ENCODE measurements at places on chromosomes 1 and 21.

- no peak for DNase-seq
These were observed 113.7 kb downstream of the RGL1 start for GRCh38 chr1:183918589-183918988.

GRCh38 chr21:45332981-45333582 lies 45.4 kb upstream of the POFUT2 start:
- DNase-seq = no peak

DNA sequence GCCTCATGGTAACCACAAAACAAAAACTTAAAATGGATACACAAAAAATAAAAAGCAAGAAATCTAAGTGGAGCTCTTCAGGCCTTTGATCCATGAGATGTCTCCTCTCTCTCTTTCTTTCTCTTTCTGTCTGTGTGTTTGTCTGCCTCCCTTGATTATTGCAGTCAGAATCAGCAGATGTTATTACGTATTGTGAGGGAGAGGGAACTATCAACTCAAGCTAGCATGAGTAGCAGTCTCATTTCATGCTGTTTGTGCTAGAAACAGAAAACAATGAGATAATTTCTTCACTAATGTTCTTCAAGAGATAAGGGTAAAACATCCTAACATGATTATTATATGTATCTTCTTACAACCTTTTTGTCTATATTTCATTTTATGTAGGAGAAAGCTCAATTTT lies 103.7 kb upstream of the PDC start:
- DNase-seq = no peak

DNA sequence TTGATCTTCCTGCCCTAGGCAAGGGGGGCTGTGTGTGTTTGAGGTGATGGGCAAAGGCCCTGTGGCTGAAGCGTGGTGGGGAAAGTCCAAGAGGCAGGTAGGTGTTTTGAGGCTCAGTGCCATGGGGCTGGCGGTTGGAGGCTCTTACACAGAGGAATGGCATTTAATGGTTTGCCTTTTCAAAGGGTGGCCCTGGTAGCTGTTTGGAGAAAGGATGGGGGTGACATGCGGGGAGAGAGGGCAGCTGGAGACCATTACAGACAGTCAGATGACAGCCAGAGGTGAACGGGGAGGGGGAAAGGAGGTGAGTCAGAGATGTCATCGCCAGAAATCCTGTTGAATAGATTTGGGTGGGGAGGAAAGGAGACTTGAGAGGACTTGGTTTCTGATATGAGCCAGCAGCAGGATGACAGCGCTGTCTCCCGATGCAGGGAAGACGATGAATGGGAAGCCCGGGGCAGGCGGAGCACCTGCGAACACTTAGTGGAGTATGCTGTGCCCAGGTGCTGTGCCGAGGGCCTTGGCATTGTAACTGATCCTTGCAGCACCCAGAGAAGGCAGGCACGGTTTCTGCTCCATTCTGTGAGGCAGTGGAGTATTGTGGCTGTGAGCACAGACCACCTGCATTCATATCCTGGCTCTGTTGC lies 56.3 kb downstream of the MAN1C1 start:
- peak; percentile 44 for DNase-seq

DNA sequence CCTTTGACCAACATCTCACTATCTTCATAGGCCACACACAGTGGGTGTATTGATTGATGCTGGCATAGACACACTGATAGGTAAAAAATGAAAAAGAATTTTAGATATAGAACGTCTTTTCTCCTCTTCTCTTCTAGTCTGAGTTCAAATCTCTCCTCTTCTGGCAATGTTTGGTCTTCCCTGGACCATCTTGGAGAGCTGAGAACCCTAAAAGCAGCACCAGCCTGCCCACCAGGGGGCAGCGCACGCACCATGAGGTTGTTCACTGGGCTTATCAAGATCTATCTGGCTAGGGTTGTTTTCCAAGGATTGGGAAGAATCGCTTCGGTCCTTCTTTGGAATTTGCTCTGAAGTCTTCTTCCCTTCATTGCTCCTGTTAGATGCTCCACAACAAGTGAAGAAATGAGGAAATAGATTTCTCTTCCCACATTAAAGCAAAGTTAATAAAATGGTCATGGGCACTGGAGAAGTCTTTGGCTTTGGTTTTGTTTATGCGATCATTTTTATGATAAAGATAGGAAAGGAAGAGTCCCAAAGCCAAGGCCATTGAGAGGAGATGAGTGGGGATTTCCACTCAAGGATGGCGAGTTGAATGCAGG lies 104.0 kb upstream of the OLIG2 start:
- DNase-seq = peak; percentile 69
